Progenitor cell of endocrine pancreas (in vitro differentiated cells): ENCODE measurements at places on chromosomes 5 and 9. TPM values are rescaled to one million over a fixed set of nuclear protein-coding genes. Genes with fewer than 3 reads are reported as not detected.

The FOXD4L3 gene
- total RNA-seq = 0.36 and 0.44 TPM in 2 replicates

The ELAVL2 gene
- 1.7 and 2.2 TPM in 2 replicates for total RNA-seq

The PTBP3 gene
- 67.1 and 72.8 TPM in 2 replicates for total RNA-seq

The RAB3C gene
- 18.9 and 25.2 TPM in 2 replicates for total RNA-seq

GRCh38 chr5:142913728-142914338 is 143.7 kb downstream of the ARHGAP26 start:
- peaks cover 40% of the 10 kb centered on the region for H3K4me1 ChIP-seq
- no peak for DNase-seq
- H3K27ac ChIP-seq = no peak overlapping the region
- no peaks in the 10 kb centered on the region for H3K27me3 ChIP-seq
- no peak overlapping the region for H3K4me3 ChIP-seq

DNA sequence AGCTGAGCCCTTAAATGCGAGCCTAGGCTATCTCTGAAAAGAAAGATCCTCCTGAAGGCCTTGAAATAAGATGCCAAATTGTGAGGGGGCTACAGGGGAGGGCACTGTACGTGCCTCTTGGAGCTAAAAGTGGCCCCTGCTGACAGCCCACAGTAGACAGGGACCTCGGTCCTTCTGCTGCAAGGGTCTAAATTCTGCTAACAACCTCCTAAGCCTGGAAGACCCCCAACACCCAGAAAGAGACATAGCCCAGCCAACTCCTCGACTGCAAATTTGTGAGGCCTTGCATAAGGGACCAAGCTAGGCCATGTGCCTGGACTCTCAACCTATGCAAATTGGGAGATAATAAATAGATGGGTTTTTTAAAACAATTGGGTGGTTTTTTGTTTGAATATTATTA is 54.7 kb downstream of the UBE2QL1 start:
- H3K27me3 ChIP-seq = no peaks in the 10 kb centered on the region
- peaks cover 22% of the 10 kb centered on the region for H3K4me1 ChIP-seq
- no peaks in the 10 kb centered on the region for H3K36me3 ChIP-seq
- no peak for DNase-seq
- H3K27ac ChIP-seq = no peak overlapping the region
- no peak overlapping the region for H3K4me3 ChIP-seq

- DNase-seq = no peak
- peaks cover 23% of the 10 kb centered on the region for H3K4me1 ChIP-seq
- no peak overlapping the region for H3K4me3 ChIP-seq
- peak overlapping the region; percentile 29 for H3K27ac ChIP-seq
Observed at GRCh38 chr5:149448831-149449714, 70.0 kb upstream of the IL17B start.

DNA sequence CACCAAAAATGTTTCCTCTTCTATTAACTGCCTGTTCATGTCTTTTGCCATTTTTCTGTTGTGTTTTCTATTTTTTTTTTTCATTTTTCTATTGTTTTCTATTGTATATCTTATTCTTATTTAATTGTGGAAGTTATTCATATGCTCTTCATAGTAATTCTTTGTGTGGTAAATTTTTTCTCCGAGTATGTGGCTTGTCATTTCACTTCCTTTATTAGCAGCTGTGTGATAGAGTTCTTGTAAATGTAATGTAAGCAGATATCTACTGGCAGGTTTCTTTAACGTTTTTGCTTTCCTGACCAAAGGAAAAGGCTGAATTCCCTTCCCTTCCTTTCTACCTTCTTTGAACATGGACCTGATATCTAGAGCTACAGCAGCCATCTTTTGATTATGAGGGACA is 5.8 kb upstream of the PLPP1 start:
- no peak overlapping the region for H3K27ac ChIP-seq
- DNase-seq = no peak

DNA sequence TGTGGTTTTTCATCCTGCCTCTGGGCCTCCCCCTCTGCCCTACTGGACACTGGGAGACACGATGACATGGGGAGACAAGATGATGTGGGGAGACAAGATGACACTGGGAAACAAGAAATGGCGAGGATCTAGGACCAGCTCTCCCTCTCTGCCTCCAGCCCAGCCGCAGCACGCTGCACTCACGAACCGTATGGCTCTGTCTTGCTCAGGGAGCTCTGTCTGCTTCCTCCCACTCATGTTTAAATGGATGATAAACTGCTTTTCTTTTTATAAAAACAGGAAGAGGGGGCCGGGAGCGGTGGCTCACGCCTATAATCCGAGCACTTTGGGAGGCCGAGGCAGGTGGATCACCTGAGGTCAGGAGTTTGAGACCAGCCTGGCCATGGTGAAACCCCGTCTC is 73.7 kb downstream of the SPATA31D1 start:
- no peaks in the 10 kb centered on the region for H3K4me1 ChIP-seq
- H3K36me3 ChIP-seq = no peaks in the 10 kb centered on the region
- H3K4me3 ChIP-seq = no peak overlapping the region
- no peak overlapping the region for H3K27ac ChIP-seq

- H3K27me3 ChIP-seq = peaks cover 9% of the 10 kb centered on the region
- H3K27ac ChIP-seq = no peak overlapping the region
- H3K4me1 ChIP-seq = no peaks in the 10 kb centered on the region
Observed at GRCh38 chr5:115571441-115571878, 26.9 kb upstream of the FEM1C start.

DNA sequence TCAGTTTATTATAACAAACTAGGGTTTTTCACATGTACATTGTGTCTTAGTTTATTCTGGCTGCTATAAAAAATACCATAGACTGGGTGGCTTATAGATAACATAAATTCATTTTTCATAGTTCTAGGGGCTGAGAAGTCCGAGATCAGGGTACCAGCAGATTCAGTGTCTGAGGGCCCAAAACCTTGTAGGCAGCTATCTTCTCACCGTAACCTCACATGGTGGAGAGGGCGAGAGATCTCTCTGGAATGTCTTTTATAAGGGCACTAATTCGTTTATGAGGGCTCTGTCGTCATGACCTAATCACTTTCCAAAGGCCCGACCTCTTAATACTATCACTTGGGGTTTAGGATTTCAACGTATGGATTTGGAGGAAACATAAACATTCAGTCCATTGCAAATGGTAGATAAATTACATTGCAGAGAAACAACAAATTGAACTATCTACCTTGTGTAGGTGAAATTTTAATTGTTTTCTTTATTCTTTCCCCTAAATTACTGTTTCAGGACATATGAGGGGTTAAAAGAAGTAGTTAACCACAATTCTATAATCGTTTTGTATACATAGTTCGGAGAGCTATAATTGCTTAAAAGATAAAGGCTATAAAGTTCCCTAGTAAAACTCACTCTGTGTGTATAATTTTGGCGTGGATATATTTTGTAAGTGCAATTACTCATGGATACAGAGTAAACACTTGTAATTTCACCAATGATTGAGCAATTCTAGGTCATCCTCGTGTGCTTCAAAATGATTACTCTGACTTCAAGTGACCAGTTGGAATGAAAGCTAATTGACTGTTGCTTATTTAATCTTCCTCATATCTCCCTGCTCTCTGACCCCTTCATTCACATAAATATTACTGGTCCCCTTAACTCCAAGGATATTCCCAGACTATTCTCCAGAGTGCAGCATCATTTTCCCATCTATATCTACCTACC is 247.5 kb upstream of the TMEM161B start:
- no peaks in the 10 kb centered on the region for H3K4me1 ChIP-seq
- DNase-seq = no peak
- no peak overlapping the region for H3K27ac ChIP-seq
- H3K27me3 ChIP-seq = no peaks in the 10 kb centered on the region

DNA sequence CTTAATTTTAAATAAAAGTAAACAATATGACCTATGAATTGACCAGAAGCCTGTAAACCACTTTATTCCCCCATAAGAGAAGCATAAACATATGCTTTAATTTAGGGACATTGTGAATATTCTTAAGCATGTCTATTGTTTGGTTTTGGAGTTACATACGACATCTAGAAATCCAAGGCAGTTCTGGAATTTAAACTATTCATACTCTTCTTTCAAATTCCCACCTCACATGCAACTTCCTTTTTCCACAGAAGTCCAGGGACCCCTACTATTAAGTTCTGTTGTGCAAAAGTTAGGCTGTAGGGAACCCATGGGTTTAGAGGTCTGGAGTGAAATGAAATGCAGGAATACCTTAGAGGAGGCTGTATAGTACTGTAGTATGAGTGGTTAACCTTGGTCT is 2.1 kb downstream of the RIC1 start:
- no peak overlapping the region for H3K27ac ChIP-seq
- H3K4me1 ChIP-seq = peaks cover 23% of the 10 kb centered on the region
- H3K4me3 ChIP-seq = no peak overlapping the region
- no peak for DNase-seq
- peaks cover 17% of the 10 kb centered on the region for H3K36me3 ChIP-seq
- H3K27me3 ChIP-seq = no peaks in the 10 kb centered on the region

- DNase-seq = no peak
- H3K4me3 ChIP-seq = no peak overlapping the region
- H3K36me3 ChIP-seq = peaks cover 10% of the 10 kb centered on the region
- peaks cover 11% of the 10 kb centered on the region for H3K4me1 ChIP-seq
- H3K27me3 ChIP-seq = no peaks in the 10 kb centered on the region
Observed at GRCh38 chr5:82308416-82308815, 30.3 kb upstream of the RPS23 start.

DNA sequence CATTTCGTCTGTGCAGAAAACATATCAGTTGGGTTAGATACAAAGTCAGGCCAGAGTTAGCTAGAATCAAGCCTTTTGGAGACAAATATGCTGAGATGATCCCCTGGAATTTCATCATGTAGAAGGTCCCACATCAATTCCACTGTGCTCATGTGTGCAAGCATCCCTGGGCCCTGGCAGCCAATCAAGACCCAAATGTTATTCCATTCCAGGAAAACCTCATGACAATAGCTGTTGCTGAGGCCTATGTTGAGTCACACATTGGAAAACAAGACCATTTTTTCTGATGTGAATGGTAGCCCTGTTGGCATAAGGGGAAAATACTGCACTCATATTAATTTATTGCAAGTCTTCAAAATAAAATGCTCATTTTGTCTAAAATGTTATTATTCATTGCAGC is 11.5 kb downstream of the SPOCK1 start:
- DNase-seq = no peak
- H3K27ac ChIP-seq = no peak overlapping the region
- H3K27me3 ChIP-seq = no peaks in the 10 kb centered on the region

DNA sequence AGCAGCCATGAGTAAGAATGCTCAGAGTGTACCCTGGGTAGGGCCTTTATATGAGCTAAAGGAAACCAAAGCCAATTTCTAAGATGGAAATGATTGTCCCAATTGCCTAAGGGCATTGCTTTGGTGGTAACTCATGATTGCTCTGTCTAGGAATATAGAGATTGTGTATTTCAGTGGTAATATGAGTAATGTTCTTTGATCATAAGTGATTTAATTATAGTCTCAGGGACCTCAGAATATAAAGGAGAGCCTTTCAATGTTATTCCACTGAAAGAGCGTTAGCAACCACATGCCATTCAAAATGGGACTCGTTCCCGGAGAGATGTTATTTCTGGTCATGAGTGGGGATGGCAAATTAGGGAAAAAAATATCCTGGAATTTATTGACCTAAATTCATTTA is 340.5 kb downstream of the ARHGEF28 start:
- H3K36me3 ChIP-seq = no peaks in the 10 kb centered on the region
- no peak overlapping the region for H3K4me3 ChIP-seq
- DNase-seq = no peak
- H3K27me3 ChIP-seq = peaks cover 11% of the 10 kb centered on the region
- H3K4me1 ChIP-seq = peaks cover 5% of the 10 kb centered on the region

- no peak overlapping the region for H3K27ac ChIP-seq
- H3K27me3 ChIP-seq = peaks cover 7% of the 10 kb centered on the region
- H3K36me3 ChIP-seq = no peaks in the 10 kb centered on the region
- no peak overlapping the region for H3K4me3 ChIP-seq
Observed at GRCh38 chr9:78663369-78663768, 366.4 kb downstream of the PSAT1 start.

DNA sequence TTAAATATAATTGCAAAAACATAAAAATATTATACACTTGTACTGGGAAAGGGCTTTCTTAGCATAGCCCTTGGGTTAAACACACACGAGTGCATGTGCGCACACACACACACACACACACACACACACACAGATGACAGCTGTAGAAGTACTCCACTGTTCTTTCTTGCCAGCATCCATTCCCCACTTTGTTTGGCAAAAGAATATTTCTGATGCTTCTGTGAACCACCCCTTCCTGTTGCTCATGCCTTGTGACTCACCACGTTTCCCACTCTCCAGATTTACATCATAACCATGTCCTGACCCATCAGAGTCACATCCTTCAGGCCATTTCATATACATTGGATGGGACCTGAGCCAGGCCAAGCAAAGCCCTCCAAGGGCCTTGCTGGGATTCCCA is 280.1 kb downstream of the DNAH5 start:
- H3K27me3 ChIP-seq = no peaks in the 10 kb centered on the region
- H3K36me3 ChIP-seq = no peaks in the 10 kb centered on the region
- H3K4me3 ChIP-seq = no peak overlapping the region
- no peak for DNase-seq

DNA sequence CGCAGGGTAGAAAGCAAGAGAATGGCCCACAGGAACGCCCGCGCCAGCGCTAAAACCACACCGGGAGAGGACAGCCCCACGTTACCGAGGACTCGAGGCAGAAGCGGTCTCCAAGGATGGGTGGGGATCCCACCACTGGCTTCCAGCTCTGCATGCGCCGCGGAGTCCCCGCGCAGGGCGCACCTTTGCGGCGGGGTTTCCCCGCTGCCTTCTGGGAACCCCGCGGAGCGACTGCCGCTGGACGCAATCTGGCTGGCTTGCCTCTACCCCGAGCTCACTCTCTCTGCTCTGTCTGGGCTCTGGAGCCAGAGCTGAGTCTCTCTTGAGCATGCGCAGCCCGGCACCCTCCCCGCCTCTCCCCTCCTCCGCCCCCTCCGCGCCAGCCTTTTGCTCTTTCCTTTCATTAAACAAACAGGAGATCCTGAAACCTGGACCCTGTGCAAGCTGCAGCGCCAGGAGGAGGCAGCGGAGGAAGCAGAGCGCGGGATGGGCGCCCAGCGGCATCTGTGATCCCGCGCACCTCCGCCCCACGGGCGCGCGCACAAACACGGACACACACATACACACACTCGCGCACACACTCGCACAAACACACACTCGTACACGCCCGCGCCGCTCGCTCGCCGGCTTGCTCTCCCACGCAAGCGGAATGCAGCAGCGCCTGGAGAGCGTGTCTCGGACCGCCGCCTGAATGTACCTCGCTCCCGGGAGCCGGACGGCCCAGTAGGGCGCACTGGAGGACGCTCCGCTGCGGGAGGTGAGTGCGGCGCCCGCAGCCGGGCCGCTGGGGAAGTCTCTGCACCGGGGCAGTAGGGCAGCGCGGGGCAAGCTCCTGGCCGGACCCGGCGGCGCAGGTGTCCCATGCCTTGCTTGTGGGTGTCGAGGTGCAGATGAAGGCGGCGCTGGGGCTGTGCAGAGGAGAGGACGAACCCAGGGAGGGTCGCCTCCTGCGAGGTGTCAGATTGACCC is at the start of gene PLPPR1:
Gene PLPPR1, plus strand, starts transcription at position 382 of the 969 bp plus-strand sequence.
- no peaks in the 10 kb centered on the region for H3K36me3 ChIP-seq
- peak within 1 kb of the TSS; percentile 94 for H3K27ac ChIP-seq
- H3K4me1 ChIP-seq = peaks cover 20% of the 10 kb centered on the region
- DNase-seq = peak; percentile 75

- no peak for DNase-seq
- no peaks in the 10 kb centered on the region for H3K4me1 ChIP-seq
- H3K27ac ChIP-seq = no peak overlapping the region
- H3K4me3 ChIP-seq = no peak overlapping the region
- no peaks in the 10 kb centered on the region for H3K27me3 ChIP-seq
Observed at GRCh38 chr9:120757026-120757913, 35.9 kb downstream of the FBXW2 start.
